Left lung (tissue), 14 donors: ENCODE measurements at places on chromosomes 2 and 18. TPM values are rescaled to one million over a fixed set of nuclear protein-coding genes. Genes with fewer than 3 reads are reported as not detected.

PAIP2B gene
- 10.2 TPM for polyA plus RNA-seq

MRO gene
- polyA plus RNA-seq, result 0.42 TPM

FOXI3 gene
- polyA plus RNA-seq, result not detected

CACNB4 gene
- 10.7 TPM for polyA plus RNA-seq

ZNF804A gene
- polyA plus RNA-seq, result 0.11 TPM

OTOS gene
- polyA plus RNA-seq, result not detected

MYOM1 gene
- 3.1 TPM for polyA plus RNA-seq

KIAA2012 gene
- 0.46 TPM for polyA plus RNA-seq

M1AP gene
- polyA plus RNA-seq, result 1.0 TPM

HNMT gene
- 85.6 TPM for polyA plus RNA-seq

MSH6 gene
- 81.3 TPM for polyA plus RNA-seq

RAB10 gene
- polyA plus RNA-seq, result 130 TPM

UGT1A4 gene
- not detected for polyA plus RNA-seq

GRHL1 gene
- 6.1 TPM for polyA plus RNA-seq

PROM2 gene
- polyA plus RNA-seq, result 15.9 TPM

TNFAIP6 gene
- polyA plus RNA-seq, result 2.4 TPM

SERPINB3 gene
- not detected for polyA plus RNA-seq

GLS gene
- polyA plus RNA-seq, result 114 TPM

ACVR1C gene
- 0.39 TPM for polyA plus RNA-seq

CERS6 gene
- 22.6 TPM for polyA plus RNA-seq

PFN4 gene
- 3.9 TPM for polyA plus RNA-seq

DNAH6 gene
- 5.1 TPM for polyA plus RNA-seq

HOXD11 gene
- polyA plus RNA-seq, result not detected

EGR4 gene
- polyA plus RNA-seq, result not detected

AQP12A gene
- polyA plus RNA-seq, result not detected

POTEJ gene
- 0.06 TPM for polyA plus RNA-seq

SH2D6 gene
- polyA plus RNA-seq, result 0.57 TPM

KCNG3 gene
- 0.06 TPM for polyA plus RNA-seq

CSRNP3 gene
- polyA plus RNA-seq, result 8.5 TPM

CETN1 gene
- not detected for polyA plus RNA-seq

WDR75 gene
- 59.1 TPM for polyA plus RNA-seq

TMEM163 gene
- polyA plus RNA-seq, result 16.6 TPM

RND3 gene
- polyA plus RNA-seq, result 118 TPM

KYNU gene
- polyA plus RNA-seq, result 0.72 TPM

FOXD4L1 gene
- polyA plus RNA-seq, result 0.24 TPM

ALLC gene
- polyA plus RNA-seq, result not detected

HOXD12 gene
- polyA plus RNA-seq, result not detected

DQX1 gene
- 0.38 TPM for polyA plus RNA-seq

ITGB6 gene
- polyA plus RNA-seq, result 7.0 TPM

RAD51AP2 gene
- 0.85 TPM for polyA plus RNA-seq

SAG gene
- 0.24 TPM for polyA plus RNA-seq

C2orf72 gene
- 0.21 TPM for polyA plus RNA-seq

COL4A3 gene
- 7.7 TPM for polyA plus RNA-seq

MYO3B gene
- 2.5 TPM for polyA plus RNA-seq

SPATA3 gene
- not detected for polyA plus RNA-seq

ADRA2B gene
- 2.3 TPM for polyA plus RNA-seq

MC2R gene
- polyA plus RNA-seq, result 0.19 TPM

ADNP2 gene
- polyA plus RNA-seq, result 22.6 TPM

NT5DC4 gene
- not detected for polyA plus RNA-seq

PRKAG3 gene
- polyA plus RNA-seq, result 0.08 TPM

SH3BP4 gene
- 30.4 TPM for polyA plus RNA-seq

FLACC1 gene
- polyA plus RNA-seq, result 5.0 TPM

SNX17 gene
- 93.6 TPM for polyA plus RNA-seq

MARCHF4 gene
- polyA plus RNA-seq, result 0.26 TPM

MC5R gene
- polyA plus RNA-seq, result 0.16 TPM

LIMS3 gene
- 4.7 TPM for polyA plus RNA-seq

TNP1 gene
- polyA plus RNA-seq, result not detected

ARID5A gene
- polyA plus RNA-seq, result 6.8 TPM
